ENCODE measurements at places on chromosomes 11 and 22. TPM values are rescaled to one million over a fixed set of nuclear protein-coding genes. Genes with fewer than 3 reads are reported as not detected.

Gene OR8D4
- not detected for total RNA-seq

Gene MMP10
- not detected for total RNA-seq

Gene OR4A16
- not detected for total RNA-seq

Gene OR5A1
- total RNA-seq, result not detected

Gene KRTAP5-9
- not detected for total RNA-seq

Gene TREH
- total RNA-seq, result not detected

Gene APOA4
- total RNA-seq, result not detected

Gene OR8G5
- total RNA-seq, result not detected

Data from melanocyte of skin (primary cell).